ENCODE measurements at places on chromosomes 3 and 15.

- no peak for DNase-seq
Observed at GRCh38 chr3:131303848-131304247, 77.7 kb upstream of the NUDT16 start.

DNA sequence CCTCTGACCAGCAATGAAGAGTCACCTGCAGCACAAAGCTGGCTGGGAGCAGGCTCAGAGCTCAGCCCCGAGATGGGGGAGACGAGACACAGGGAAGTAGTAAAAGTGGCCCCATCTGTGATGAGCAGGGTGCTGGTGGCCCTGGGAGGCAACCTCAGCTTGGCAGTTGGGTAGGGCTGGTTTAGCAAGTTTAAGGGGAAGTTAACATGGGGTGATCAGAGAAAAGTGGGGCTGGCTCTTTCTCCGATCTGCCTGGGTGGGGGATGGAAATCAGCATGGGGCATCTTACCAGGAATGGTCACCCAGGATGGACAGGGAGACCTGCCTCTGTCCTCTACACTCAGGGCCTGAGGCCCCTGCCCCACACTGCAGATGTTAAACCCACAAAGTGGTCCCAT, 29.9 kb upstream of the SFMBT1 start:
- DNase-seq = no peak

DNA sequence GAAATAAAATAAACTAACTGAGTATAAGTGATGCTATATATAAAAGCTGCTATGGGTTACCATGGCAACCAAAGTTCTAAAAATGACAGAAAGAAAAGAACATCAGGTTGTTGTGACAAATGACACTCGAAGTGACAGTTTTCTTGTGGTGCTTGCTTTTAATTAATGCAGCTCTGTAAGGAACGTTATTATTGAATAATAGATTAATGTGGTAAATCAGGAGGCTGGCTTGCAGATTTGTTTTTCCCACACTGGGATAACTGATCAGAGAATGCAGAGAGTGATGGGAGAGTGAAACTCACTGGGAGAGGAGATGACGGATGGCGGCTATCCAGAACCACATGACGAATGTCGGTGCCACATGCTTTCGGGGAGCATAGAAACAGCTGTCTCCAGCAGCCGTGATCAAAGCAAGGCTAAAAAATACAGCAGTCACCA, 207.0 kb upstream of the ATP10A start:
- no peak for DNase-seq

GRCh38 chr15:82995938-82996337, 9.9 kb downstream of the RAMAC start:
- DNase-seq = no peak

GRCh38 chr3:189834462-189834861, 203.3 kb downstream of the TP63 start:
- no peak for DNase-seq

DNA sequence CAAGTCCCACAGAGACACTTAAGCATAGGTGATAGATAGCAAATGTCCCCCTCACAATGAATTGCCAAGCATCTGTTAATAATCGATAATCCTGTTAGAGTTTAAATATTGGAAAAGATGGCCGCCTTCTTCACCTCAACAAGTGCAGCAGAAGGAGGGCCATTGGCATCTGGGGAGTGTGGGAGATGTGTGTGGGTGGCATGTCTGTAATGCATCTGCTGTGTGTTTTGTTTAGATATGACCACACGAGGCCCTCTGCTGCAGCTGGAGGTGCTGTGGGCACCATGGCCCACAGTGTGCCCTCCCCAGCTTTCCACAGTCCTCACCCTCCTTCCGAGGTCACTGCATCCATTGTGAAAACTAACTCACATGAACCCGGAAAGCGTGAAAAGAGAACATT, 12.9 kb downstream of the MKRN2 start:
- DNase-seq = no peak

- no peak for DNase-seq
Observed at GRCh38 chr3:128094295-128095151, 29.1 kb downstream of the RUVBL1 start.

GRCh38 chr15:38531509-38531908, 33.1 kb downstream of the RASGRP1 start:
- DNase-seq = no peak

DNA sequence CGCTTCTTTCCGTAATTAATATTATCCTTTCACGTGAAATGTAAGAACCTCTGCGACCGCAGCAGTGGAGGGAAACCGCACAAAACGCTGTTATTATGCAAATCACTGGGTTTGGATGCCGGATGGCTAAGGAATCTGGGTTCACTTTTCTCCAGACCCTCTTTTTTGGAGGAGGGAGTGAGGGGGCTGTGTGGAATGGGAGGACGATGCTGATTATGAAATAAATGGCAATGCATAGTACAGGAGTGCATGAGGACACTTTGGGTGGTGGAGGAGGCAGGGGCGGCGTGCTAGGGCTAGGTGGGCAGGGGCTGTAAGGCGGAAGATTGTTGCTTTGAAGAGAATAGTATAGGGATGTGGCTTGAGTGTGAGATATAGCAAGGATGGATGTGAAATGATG, 1.8 kb downstream of the CADM2 start:
- DNase-seq = no peak

- no peak for DNase-seq
Observed at GRCh38 chr15:96362755-96363651, 32.5 kb downstream of the NR2F2 start.

- DNase-seq = no peak
Observed at GRCh38 chr3:42964266-42964665, 14.8 kb upstream of the GASK1A start.

- no peak for DNase-seq
Observed at GRCh38 chr3:187918081-187918644, 172.9 kb upstream of the BCL6 start.

- DNase-seq = no peak
Observed at GRCh38 chr15:74326746-74327145, 40.7 kb downstream of the CYP11A1 start.

DNA sequence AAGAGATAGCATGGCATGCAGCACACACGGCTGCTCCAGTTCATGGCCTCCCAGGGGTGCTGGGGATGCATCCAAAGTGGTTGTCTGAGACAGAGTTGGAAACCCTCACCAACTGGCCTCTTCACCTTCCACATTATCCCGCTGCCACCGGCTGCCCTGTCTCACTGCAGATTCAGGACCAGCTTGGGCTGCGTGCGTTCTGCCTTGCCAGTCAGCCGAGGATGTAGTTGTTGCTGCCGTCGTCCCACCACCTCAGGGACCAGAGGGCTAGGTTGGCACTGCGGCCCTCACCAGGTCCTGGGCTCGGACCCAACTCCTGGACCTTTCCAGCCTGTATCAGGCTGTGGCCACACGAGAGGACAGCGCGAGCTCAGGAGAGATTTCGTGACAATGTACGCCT, 4.8 kb downstream of the CIB1 start:
- no peak for DNase-seq

DNA sequence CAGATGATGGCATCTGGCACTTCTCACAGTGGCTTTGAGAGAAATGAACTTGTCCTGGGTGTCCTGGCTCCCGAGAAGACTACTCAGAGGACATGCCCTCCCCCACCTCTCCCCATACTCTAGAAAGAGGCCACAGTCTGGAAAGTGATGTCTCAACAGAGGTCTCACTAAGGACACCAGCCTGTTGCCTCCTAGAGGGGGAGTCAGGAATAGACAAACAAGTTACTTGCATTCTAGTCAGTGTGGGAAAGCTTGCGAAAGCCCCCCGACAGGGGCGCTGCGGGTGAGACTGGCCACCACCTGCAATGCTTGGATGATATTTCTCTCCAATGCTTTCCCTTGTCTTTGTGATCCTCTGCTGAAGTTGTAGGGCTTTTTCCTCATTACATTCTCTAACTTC, 17.2 kb downstream of the B4GALT4 start:
- DNase-seq = no peak

DNA sequence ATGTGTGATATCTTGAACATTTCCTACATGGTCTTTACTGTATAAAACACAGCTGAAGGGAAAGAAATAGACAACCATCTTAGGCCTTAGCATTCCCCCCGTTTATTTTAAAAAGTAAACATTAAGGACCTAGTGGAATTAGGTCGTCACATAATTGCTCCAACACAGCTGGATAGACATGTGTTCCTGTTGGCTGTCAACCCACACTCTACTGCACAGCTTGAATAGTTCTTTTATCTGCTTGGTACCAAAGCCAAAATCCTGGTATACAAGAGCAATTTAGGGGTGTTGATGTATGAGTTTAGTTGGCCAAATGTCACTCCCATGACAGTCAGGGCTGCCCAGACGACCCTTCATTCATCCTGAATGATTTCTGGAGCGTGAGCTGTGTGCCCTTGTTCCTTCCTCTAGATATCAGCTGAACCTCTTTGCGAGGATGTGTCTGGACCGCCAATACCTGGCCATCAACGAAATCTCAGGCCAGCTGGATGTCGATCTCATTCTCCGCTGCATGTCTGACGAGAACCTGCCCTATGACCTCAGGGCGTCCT, 179.7 kb downstream of the ITPR1 start:
- DNase-seq = no peak

- DNase-seq = no peak
Observed at GRCh38 chr3:117291476-117291875, 581.9 kb downstream of the TUSC7 start.

DNA sequence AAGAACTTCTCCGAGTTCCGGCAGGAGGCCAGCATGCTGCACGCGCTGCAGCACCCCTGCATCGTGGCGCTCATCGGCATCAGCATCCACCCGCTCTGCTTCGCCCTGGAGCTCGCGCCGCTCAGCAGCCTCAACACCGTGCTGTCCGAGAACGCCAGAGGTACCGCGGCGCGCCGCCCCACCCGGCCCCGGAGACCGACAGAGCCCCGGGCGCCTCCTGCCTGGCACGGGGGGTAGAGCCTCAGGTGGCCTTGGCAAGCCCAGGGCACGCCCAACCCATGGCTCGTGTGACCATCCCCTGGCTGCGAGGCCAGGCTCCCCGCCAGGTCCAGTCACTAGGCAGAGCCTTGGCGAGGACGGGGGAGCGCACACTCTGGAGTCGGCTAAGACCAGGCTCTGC, 134.1 kb downstream of the LRRK1 start:
- no peak for DNase-seq

DNA sequence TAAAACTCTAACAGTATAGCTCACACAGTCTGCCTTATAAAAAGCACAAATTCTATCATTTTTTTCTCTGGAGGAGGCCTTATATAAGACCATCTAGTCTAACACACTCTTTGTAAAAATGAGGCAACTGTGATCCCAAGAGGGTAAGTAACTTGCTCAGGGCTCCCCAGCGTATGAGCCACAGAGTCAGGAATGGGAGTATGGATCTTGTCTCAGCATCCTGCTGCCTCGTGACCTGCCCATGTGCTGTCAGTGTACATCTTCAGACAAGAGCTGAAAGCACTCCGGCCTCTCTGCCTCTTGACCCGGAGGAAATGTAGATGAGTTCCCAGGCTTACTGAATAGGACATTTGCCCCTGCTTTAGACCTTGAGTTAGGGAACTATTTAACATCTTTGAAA, 28.4 kb upstream of the MEF2A start:
- DNase-seq = no peak

- no peak for DNase-seq
Observed at GRCh38 chr3:142888099-142888480, 793 bp downstream of the PCOLCE2 start.

GRCh38 chr15:81049835-81050234, 49.1 kb downstream of the TLNRD1 start:
- DNase-seq = no peak

DNA sequence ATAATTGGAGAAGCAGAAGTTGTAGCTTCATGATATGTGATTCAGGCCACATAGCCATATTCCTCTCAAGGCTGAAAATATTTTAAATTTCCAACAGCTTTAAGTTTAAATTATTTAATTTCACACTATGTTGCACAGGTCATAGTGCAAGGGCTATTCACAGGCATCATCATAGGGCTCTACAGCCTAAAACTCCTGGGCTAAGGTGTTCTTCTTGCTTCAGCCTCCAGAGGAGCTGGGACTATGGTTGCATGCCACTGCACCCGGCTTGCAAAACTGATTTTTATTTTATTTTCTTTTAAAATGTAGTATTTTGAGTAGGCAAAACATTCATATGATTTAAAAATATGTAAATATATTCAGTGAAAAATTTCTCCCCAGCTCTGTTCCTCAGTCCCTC, 6.0 kb upstream of the CEP97 start:
- DNase-seq = no peak

GRCh38 chr3:188529228-188529627, 375.3 kb downstream of the LPP start:
- no peak for DNase-seq

- DNase-seq = no peak
Observed at GRCh38 chr3:133871368-133872090, 24.2 kb downstream of the RAB6B start.

DNA sequence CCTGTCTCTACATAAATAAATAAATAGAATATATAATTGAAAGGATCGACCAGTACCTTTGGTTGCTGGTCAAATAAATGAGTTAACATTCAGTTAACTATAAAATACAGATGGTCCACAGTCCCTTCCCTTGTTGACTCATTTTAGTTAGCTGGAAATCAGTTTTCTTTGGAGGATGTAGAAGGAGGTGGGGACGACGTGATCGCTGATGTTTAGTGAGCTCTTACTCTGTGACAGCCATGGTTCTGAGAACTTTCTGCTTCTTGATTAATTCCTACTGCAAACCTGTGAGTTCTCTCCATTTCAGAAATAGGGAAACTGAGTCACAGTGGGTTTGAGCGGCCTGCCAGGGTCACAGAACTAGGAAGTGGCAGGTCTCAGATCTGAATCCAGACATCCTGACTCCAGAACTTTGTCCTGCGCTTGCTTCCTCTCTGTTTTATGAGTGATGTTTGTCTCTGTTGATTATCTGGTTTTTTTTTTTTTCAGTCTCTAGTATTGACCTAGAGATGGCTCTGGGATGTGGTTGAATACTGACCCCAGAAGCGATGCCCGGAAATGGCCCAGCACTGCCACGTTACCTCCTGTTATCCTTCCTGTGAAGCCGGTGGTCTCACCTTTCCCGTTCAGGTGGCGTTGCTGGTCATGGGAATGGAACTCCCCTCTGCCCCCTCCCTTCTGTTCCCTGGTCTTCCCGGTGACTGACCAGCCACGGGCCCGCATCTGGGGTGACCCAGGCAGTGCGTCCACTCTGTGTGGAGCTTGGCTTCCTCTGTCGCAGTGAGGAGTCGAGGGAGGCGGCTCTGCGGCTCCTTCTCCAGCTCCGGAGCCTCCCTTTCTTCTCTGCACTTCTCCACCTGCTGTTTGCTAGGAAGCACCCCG, 18.2 kb downstream of the SYNM start:
- no peak for DNase-seq

GRCh38 chr3:148077318-148077923, 620.3 kb upstream of the AGTR1 start:
- DNase-seq = no peak

DNA sequence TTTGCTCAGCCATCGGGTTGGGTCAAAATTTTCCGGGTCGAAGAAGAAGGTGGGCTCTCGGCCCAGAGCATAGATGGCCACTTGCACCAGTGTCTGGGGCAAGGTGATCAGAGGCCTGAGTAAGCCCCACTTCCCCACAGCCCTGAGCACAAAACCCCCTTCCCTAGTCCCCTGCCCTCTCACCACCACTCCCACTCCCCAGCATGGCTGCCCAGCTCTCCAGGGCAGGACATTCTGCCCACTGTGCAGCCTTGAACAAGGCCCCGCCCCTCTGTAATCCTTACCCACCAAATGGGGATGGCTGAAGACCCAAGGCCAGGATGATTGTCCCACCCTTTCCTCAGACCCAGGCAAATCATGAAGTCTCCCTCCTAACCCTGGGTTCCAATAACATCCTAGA, 28.8 kb downstream of the CYP11A1 start:
- no peak for DNase-seq
